ENCODE measurements at places on chromosomes 1 and 21. TPM values are rescaled to one million over a fixed set of nuclear protein-coding genes. Genes with fewer than 3 reads are reported as not detected.

DNA sequence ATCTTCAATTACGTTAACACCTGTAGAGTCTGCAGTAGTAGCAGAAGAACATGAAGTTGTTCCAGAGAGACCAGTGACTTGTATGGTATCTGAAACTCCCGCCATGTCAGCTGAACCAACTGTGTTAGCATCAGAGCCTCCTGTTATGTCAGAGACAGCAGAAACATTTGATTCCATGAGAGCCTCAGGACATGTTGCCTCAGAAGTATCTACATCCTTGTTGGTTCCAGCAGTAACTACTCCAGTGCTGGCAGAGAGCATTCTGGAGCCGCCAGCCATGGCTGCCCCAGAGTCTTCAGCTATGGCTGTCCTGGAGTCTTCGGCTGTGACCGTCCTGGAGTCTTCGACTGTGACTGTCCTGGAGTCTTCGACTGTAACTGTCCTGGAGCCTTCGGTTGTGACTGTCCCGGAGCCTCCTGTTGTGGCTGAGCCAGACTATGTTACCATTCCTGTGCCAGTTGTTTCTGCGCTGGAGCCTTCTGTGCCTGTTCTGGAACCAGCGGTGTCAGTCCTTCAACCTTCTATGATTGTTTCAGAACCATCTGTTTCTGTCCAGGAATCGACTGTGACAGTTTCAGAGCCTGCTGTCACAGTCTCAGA is 10.3 kb downstream of the SON start:
- no peak overlapping the region for H3K4me3 ChIP-seq
- peaks cover 69% of the 10 kb centered on the region for H3K36me3 ChIP-seq
- H3K27ac ChIP-seq, result no peak overlapping the region
- H3K27me3 ChIP-seq, result no peaks in the 10 kb centered on the region

- DNase-seq, result peak; percentile 5
- H3K4me1 ChIP-seq, result no peaks in the 10 kb centered on the region
- H3K27me3 ChIP-seq, result no peaks in the 10 kb centered on the region
- no peak overlapping the region for H3K27ac ChIP-seq
- no peak overlapping the region for H3K4me3 ChIP-seq
- no peaks in the 10 kb centered on the region for H3K36me3 ChIP-seq
Measured at GRCh38 chr1:97451046-97451826, 469.6 kb downstream of the DPYD start.

GRCh38 chr1:64540265-64540791 is 70.4 kb downstream of the CACHD1 start:
- peak overlapping the region; percentile 44 for H3K27ac ChIP-seq
- H3K36me3 ChIP-seq, result no peaks in the 10 kb centered on the region
- peak overlapping the region; percentile 69 for H3K4me3 ChIP-seq
- peak; percentile 67 for DNase-seq
- H3K27me3 ChIP-seq, result no peaks in the 10 kb centered on the region
- peaks cover 20% of the 10 kb centered on the region for H3K4me1 ChIP-seq

GRCh38 chr21:15601390-15601789 is 128.4 kb upstream of the USP25 start:
- no peaks in the 10 kb centered on the region for H3K27me3 ChIP-seq
- no peak overlapping the region for H3K27ac ChIP-seq
- H3K4me1 ChIP-seq, result peaks cover 14% of the 10 kb centered on the region
- no peak for DNase-seq
- no peak overlapping the region for H3K4me3 ChIP-seq

DNA sequence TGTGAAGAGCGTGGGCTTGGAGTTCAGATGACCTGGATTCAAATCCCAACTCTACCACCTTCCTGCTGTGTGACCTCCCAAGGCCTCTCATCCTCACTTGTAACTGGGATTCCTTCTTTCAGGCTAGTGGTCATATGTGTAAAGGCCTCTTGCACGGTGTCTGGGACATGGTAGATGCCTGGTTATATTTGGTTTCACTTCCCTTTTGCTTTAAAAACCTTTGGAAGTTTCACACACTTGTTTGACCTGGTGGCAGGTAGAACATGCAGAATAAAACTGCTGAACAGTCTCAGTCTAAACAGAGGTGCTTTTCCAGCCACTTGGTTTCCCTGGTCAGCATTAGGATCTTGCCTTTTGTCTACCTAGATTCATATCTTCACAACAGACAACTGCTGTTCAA is 37.0 kb upstream of the RCAN3 start:
- H3K27ac ChIP-seq, result no peak overlapping the region
- H3K27me3 ChIP-seq, result no peaks in the 10 kb centered on the region
- DNase-seq, result no peak
- peaks cover 16% of the 10 kb centered on the region for H3K36me3 ChIP-seq
- H3K4me3 ChIP-seq, result no peak overlapping the region

DNA sequence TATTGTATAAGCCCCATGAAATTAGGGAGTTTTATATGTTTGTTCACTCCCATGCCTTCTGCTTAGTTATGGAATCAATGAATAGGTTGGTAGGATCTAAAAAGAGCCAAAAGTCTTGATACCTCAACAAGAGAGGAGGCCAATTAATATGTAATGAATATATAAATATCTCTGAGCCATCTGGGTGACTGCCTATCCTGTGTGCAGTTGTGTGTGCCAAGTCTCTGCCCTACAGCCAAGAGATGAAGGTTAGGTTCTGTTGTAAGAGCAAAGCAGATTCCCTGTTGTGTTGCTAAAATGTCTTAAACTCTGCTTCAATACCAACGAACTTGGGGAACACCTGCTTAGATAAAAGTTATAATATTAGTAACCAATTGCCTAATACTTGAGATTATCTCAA is 61.8 kb upstream of the GORAB start:
- no peak overlapping the region for H3K4me3 ChIP-seq
- H3K36me3 ChIP-seq, result no peaks in the 10 kb centered on the region
- no peak overlapping the region for H3K27ac ChIP-seq
- DNase-seq, result no peak
- no peaks in the 10 kb centered on the region for H3K27me3 ChIP-seq

DNA sequence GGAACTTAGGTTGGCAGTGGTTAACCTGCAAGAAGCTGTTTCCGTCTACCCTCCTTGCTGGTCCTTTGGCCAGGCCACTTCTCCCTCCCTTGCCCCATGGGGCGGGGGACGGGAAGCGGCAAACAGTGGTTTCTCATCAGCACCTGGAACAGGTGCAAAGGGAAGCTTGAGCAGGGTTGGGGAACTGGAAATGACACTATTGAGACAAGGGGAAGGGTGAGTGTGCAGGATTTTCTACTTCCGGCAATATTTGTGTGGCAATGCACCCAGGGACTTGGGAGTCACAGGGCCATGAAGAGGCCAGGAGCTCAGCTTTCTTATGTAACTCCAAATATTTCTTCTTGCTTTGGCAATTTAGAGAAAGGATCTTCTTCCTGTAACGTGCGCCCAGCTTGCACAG is 29.0 kb upstream of the SARS1 start:
- no peaks in the 10 kb centered on the region for H3K27me3 ChIP-seq
- DNase-seq, result no peak
- H3K4me3 ChIP-seq, result no peak overlapping the region

TTLL10 gene
- not detected for total RNA-seq

NHLH2 gene
- total RNA-seq, result not detected

Measured in GM23248 (cell line).